T-helper 22 cell (primary cell): ENCODE measurements at places on chromosomes 12 and 14.

DNA sequence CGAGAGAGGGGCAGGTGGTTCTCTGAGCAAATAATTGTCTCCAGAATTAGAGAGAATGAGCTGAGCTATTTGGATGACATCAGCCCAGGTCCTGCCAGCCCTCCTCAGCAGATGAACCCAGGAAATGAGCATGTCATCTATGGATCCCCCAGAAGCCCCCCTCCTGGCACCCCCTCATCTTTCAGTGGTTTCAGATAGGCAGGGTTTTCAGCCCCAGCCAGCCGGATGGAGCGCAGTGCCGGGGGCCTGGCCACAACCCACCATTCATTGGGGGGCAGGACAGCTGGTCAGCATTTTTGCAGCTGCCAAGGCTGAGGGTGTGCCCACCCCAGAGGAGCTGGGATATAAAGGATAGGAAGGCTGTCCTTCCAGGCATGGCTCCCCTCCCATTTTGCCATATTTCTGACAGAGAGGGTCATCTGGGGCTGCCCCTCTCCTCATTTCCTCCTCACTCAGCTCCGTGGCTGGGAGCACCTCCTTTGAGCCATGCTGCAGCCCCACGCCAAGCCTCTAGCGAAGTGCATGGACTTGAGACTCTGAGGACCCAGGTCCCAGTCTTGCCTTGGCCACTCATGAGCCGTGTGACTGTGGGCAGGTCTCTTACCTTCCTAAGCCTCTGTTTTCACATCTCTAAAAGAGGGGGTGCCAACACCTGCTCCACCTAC is 6.0 kb upstream of the KRT71 start:
- no peak for DNase-seq

DNA sequence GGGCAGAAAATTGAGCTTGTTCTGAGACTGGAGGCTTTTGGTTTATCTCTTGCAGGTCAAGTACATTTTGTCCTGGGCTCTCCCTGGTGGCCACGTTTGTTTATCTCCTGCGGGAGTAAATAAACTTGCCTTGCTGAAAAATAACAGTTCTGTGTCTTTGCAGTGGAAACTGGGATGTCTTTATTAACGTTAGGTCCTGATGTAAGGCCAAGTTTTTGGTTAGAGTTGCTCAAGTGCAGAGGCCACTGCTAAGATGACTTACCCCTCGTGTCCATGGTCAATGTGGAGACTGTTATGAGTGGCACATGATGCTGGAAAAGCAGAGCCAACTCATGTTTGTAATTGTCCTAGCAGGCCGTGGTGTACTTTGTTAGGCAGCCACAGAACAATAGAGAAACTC is 3.8 kb downstream of the PTPN11 start:
- DNase-seq: no peak

- DNase-seq: peak; percentile 15
Measured at GRCh38 chr12:1634590-1635191, 5.7 kb downstream of the WNT5B start.

DNA sequence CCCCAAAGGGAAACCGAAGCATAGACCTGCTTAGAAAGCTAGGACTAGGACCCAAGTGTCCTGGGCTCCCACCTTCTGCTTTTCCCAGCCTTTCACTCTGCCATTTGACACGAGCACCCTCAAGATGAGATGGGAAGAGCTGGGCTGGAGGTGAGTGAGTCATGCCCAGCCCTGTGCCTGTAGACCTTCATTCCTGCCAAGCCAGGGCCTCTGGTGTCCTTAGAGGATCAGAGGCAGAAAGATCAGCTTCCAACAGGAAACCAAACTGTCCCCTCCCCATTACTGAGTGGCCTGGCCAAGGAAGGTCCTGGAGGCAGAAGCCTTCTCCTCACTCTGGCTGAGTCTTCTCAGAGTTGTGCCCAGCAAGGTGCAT is 3.5 kb downstream of the TMEM63C start:
- no peak for DNase-seq

DNA sequence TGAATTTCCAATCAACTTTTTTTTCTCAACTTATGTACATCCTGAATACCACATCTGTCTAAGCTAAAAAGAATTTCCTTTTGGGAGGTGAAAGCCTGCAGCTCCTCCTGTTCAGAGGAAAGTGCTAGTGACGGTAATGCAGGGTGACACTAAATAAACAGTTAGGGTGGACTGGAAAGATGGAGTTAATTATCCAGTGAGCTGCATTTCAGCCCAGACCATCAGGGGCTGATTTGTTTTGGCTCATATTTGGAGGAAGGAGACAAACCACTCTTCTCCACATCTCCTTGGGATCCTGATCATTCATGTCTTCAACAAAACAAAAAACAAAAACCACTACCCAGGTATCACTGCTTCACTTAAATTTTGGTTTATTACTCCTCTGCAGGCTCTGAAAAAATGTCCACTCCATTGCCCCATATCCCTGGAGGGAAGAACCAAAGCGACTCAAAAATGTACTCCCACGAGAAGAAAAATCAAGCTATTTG is 5.1 kb upstream of the SIX1 start:
- DNase-seq: no peak

DNA sequence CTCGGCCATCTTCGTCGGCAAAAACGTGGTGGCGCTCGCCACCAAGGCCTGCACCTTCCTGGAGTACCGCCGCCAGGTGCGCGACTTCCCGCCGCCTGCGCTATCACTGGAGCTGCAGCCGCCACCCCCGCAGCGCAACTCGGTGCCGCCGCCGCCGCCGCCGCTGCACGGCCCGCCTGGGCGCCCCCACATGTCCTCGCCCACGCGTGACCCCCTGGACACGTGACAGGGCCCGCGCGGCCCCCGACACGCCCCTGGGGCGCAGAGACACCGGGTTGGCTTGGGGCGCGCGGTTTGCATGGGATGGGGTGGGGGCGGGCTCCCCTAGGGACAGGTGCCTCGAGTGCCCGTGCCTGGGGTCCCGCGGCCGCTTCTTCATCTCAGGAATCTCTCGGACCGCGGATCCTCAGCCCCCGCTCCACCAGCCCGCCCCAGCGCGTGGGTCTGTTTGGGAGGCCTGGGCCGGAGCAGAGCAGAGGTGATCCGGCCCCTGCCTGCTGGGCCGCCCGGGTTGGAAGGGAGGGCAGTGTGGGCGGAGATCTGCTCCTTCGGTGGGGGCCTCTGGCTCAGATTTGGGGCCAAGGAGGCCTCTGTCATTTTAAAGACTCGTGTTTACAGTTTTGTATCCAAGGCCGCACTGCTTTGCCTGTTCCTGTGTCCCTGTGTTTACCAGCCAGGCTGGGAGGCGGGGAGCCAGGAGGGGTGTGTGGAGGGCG is 3.3 kb downstream of the TMEM121 start:
- no peak for DNase-seq

DNA sequence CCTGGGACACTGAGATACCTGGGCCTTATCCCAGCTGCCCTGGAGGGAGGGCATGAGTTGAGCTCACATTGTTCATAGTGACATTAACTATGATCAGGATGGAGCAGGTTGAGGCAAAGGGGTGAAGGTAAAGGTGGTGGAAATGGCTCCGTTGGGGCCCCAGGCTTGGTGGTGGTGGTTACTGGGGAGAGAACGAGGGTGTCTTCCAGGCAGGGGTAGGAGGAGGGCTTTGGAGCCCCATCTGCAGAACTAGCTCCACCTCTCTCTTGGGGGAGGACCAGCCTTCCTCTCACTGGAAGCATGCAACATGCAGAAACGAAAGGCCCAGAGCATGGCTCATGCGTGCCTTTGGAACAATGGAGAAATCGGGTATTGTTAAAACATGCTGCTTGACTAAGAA is 217.0 kb downstream of the SLC41A2 start:
- no peak for DNase-seq

- DNase-seq: no peak
Measured at GRCh38 chr14:67934087-67934486, 114.5 kb downstream of the RAD51B start.

DNA sequence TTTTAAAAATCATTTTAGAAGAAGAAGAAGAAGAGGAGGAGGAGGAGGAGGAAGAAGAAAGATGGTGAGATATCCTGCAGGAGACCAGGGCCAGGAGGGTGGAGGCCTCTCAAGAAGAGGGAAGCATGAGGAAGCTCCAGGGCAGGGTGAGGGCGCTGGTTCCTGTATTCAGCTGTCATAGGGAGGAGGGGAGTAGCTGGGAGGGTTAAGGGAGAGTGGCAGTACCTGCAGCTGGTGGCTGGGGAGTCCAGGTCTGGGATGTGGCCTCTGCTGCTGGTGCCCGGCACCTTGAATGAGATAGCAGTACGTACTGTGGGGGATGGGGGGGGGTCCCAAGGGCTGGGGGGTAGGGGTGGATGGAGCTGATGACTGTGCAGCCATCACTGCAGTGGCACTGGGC is 9.8 kb downstream of the RBP5 start:
- no peak for DNase-seq

DNA sequence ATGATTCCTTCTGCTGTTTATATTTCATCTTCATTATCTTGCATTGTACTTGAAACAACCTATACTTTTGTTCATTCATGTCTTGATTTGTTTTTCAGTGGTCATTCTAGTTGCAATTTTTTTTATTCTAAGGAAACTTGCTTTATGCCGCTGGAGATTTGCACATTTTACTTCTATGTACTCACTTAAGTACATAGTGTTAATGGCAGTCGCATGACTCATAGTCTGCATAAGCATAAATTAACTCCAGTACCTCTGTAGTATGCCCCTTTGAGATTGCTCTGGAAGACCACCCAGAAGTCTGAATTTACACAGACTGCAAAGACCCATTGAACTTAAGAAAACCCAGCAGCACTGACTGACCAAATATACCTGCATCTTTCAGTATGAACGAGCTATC is 77.0 kb downstream of the MSRB3 start:
- DNase-seq: no peak

- DNase-seq: no peak
Measured at GRCh38 chr14:30330445-30330844, 228.5 kb upstream of the G2E3 start.

- no peak for DNase-seq
Measured at GRCh38 chr12:95116773-95117172, 43.4 kb upstream of the NR2C1 start.

DNA sequence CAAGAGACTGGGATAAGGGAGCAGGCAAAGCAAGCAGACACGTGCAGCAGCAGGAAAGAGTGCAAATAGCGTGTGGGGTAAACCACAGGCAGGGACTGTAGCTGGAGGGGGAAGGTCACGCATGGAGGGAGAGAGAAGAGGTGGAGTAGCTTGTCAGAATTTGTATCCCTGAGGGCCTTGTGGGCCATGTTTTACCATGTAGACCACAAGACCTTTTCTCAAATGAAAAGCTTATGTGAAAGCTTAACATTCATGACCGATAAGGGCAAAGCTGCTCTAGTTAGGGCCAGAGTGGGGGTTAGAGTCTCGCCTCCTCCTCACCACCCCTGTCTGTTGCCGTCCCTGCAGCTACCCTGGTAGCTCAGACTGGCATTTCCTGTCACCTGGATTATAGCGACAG is 152.9 kb upstream of the E2F7 start:
- no peak for DNase-seq

GRCh38 chr12:99436584-99436983 is 211.0 kb upstream of the GARIN6 start:
- DNase-seq: no peak

- DNase-seq: no peak
Measured at GRCh38 chr14:60565211-60565610, 56.3 kb downstream of the SIX6 start.

GRCh38 chr12:115472852-115473251 is 788.9 kb upstream of the TBX3 start:
- DNase-seq: no peak

GRCh38 chr12:7712841-7713442 is 1.7 kb downstream of the DPPA3 start:
- DNase-seq: no peak

GRCh38 chr12:117067016-117067415 is 32.2 kb downstream of the TESC start:
- no peak for DNase-seq

GRCh38 chr14:74464785-74465184 is 28.3 kb downstream of the NPC2 start:
- no peak for DNase-seq

DNA sequence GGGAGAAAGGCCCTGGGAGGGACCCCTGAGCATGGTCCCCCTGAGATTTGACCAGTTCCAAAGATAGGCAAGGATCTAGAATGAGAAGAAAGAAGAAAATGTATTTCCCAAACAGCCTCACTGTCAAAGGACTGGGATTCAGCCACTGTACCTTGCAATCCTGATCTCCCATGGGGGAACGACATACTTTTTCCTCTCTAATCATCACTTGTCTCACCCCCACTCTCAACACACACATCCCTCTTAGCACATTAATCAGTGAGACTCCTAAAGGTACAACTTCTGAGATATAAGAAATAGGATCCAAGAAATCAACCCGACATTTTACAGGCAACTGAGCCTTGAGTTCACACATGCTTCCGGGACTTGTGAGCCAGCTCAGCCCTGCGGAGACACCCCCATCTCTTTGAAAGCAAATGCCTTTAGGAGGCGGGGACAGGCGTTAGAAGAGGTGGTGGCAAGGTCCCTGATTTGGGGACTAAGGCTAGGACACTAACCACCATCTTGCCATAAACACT is 1.4 kb downstream of the MAP3K9 start:
- peak; percentile 45 for DNase-seq

GRCh38 chr12:127241072-127241817 is 1025.7 kb upstream of the TMEM132C start:
- DNase-seq: no peak

DNA sequence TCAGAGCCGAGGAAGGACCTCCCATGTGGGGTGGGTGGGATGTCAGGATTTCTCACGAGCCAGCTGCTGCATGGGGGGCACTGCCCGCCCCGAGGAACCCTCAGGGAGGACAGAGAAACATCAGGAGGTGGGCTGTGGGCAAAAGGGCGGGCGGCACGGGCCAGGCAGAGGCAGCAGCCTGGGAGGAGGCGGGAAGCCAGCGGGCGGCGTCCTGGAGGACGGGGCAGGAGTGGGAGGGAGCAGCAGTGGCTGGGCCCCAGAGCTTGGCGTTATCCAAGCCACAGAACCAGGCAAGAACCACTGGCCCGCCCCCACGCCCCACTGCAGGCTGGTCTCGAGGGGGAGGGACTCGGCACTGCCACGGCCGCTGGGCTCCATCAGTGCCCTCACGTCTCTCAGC is 2.4 kb downstream of the C14orf180 start:
- DNase-seq: no peak

- DNase-seq: no peak
Measured at GRCh38 chr12:83826112-83826511, 1086.5 kb downstream of the SLC6A15 start.
